Brain microvascular endothelial cell (primary cell): ENCODE measurements at places on chromosomes 2 and 18.

DNA sequence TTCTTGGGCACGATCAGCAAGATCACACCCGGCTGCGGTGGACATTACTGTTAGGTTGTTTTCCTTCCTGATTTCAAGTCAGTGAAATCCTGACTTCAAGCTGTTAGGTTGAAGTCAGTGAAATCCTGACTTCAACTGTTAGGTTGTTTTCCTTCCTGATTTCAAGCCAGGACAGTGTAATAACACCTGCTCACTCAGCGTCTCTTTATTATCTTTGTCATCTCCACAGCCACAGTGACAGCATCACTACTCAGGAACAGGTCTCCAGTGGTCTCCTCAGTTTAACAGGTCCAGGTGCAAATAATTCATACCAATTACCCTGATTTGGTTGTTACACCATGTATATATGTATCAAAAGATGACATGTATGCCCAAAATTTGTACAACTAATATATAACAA lies 208.1 kb upstream of the REG3G start:
- no peak for DNase-seq

DNA sequence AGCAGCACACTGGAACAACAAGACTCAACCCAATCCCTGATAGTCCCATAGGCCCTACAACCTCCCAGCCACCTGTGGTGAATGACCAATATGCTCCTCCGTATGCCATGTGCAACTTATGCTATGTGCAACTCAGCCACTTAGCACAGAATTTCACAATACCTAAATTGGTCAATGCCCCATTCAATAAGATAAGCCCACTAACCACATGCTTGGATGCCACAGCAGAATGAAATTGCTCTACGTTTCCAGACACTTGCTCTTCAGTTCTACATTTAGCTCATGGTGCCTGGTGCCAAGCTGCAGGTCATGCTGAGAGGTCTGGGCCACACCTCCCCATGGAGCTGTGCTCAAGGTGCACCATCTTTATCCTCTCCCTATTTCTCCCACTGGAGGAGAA lies 159.8 kb downstream of the EN1 start:
- no peak for DNase-seq

- DNase-seq, result no peak
Measured at GRCh38 chr2:7028846-7029245, 111.6 kb downstream of the RNF144A start.

DNA sequence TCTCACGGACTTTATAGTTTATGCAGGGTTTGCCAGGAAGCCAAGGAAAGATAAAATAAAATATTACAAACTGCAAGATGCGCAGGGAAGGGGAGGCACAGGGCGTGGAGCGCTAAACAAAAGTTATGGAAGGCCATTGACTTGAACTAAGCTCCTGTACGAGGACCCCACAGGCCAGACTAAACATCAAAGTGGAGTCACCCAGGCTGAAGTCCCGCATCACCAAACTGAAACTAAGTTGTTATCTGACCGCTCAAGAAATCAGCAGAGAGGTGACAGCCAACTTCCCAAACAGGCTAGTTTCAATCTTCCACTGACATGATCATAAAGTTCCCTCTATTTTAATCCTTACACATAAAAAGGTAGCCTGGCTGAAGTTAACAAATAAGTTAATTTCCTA lies 90.5 kb upstream of the YWHAQ start:
- no peak for DNase-seq

GRCh38 chr2:26395394-26395793 lies 6.3 kb upstream of the DRC1 start:
- no peak for DNase-seq

DNA sequence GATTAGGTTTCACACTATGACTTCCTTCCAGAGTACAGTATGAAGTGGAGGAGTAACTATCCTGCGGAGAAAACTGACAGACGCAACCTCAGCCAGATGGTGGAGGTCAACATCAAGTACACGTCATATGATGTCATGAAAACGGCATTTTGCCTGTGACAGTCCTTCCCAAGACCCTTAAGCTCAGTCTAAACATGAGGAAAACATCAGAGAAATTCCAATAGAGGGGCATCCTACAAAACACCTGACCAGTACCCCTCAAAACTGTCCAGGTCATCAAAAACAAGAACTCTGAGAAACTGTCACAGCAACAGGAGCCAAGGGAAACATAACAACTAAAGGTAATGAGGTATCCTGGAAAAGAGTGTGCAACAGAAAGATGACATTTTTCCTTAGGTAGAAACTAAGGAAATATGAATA lies 1.7 kb downstream of the RNU4ATAC start:
- peak; percentile 69 for DNase-seq

- DNase-seq, result no peak
Measured at GRCh38 chr2:43133336-43133707, 93.1 kb downstream of the ZFP36L2 start.
